NCI-H226 (cell line): ENCODE measurements at places on chromosomes 6 and 20.

- no peak for DNase-seq
Observed at GRCh38 chr6:137808836-137809315, 58.2 kb upstream of the TNFAIP3 start.

GRCh38 chr6:31057426-31058003 lies 47.2 kb downstream of the MUC22 start:
- peak; percentile 58 for DNase-seq

DNA sequence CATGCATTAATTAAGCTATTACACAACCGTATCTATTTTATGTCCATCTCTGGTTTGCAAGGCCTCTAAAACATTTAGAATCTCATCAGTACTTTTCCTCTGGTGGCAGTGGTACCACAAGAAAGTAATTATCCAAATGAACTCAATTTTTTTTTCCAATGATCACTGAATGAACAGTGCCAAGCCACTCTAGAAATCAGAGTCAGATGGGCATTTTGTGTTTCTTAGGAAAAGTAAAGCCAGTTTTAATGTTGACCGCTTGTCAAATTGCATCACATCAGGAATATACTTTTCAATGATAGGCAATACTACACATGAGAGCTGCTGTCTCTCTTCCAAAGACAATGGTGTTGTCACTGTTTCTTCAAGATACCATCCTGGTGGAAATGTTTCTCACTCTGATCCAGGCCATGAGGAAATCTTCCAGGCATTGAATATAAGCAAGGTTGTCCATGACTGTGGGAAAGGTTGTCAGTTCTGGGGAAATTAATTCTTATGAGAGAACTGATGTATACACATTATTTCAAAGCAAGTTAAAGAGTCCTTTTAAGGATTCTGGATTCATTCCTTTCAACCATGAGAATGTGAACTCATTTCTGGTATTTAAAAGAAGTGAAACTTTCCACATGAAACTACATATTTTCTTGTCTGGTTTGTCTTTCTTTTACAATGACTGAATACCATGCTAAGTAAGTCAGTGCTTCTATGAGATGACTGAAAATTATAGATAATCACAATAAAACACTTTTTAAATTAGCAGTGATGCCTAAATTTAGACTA lies 108.8 kb upstream of the TCF21 start:
- no peak for DNase-seq

DNA sequence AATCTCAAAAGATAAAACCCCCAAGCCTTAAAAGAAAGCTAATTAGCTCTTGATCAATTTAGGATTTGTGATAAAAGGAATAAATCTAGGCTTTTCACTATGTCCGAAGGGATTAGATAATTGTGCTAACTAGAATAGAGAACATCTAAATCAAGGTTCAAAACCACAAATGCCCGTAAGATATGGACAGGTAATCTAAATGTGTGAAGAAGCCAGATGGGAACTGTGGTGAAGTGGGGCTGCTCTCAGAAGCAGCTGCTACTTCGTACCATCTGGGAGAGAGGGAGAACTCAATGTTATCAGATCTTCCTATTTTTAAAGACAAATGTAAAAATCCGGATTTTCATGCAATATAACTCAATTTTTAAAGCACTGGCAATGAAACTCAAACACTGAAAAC lies 44.2 kb downstream of the NCOA6 start:
- DNase-seq: no peak

- DNase-seq: peak; percentile 80
Observed at GRCh38 chr6:25012657-25013056, 76.9 kb upstream of the RIPOR2 start.

DNA sequence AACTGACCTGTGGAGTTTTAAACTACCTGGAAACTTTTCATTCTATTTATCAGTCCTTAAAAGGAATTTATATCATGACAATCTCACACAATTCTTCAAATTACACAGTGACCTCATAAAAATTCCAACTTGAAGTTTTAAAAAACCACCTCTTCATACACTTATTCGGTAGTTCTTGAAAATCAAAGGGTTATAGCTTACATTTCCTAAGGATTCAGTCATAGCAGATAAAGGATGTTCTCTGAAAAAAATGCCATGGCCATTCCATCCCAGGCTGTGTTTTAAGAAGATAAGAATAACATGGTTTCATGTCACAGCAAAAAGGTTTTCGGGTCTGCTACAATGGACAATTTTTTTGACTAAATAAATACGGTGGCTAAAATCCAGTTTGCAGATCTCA lies 41.2 kb downstream of the GOPC start:
- no peak for DNase-seq

GRCh38 chr6:157092736-157093135 lies 230.6 kb downstream of the TMEM242 start:
- no peak for DNase-seq

DNA sequence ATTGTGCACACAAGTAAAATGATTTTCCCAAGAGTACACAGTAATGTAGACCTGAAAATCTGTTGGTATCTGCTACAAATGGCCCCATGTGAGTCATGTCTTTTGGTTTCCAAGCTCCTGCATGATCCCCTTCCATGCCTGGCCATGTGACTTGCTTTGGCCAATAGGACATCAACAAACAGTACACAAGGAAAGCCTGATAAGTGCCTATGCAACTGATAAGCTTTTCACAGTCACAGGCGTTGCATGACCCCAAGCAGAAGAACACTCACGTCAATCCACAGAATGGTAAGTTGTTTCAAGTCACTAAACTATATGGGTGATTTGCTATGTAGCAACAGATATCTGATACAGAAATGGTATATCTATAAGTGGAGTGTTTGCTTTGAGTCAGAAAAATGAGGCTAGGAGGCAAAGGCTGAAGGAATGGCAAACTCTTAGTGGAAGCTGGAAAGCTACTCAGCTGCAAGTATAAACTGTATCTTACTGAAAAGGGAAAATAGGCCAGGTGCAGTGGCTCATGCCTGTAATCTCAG lies 160.1 kb upstream of the BEND3 start:
- DNase-seq: peak; percentile 5

DNA sequence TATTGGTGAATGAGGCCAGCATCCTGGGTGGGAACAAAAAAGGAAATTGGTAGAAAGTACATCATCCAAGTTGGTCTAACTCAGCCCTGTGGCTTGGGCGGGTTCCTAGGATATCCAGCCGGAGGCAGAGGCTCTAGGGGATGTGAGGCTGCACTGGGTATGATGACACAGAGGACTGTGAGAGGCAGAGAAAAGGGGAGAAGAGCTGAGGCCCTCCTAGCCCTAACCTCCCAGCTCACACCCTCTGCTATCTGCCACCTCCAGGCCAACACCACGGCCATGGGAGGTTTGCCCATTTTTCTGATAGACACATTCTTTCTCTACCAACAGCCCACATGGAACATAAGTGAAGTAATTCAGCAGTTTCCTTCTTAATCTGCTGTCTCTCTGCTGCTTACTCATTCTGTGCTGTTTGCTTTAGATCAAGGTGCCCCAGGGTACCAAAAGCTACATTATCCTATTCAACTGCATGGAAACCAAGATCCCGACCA lies 284.4 kb downstream of the ESR1 start:
- peak; percentile 90 for DNase-seq

- DNase-seq: no peak
Observed at GRCh38 chr6:11292594-11293236, 60.2 kb upstream of the NEDD9 start.
